ENCODE measurements at places on chromosomes 3 and 15.
A peak's percentile ranks its signal among the peaks of the same experiment; 100 is the strongest.

GRCh38 chr3:146247911-146248310 is 3.0 kb downstream of the PLSCR4 start:
- DNase-seq: no peak

DNA sequence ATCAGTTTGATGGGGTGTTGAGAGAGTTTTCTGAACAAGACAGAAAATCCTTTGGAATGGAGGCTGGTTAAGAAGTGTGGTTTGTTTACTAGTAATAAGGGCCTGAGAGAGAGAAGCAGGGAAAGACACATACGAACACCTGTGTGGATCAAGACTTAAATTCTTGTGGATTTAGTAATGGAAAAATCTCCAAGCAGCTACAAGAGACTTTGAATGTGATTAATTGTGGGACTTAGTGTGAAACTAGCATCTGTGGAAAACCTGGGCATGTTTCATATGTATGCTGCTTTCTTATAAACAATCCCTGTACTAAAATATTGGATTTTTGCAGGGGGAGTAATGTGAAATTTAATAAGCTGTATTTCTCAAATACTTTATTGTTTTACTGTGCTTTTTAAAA is 399.1 kb downstream of the SI start:
- no peak for DNase-seq

DNA sequence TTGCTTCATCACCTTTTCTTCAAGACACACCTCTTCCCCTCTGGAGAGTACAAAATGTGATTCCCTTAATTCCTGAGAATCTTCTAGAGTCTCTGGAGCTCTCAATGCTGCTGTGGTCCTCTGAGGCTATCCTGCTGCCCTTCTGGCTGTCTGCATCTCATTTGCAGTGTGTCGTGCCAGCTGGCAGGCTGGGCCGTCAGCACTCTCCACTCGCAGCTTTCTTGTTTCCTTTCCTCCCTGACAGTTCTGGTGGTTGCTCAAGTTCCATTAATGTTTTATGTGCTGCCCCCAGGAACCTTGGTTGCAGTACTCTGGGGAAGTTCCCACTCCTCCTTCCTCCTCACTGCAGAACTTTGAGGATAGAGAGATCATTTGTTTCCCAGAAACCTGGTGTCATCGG is 210.8 kb upstream of the ROPN1 start:
- DNase-seq: no peak

- DNase-seq: no peak
These were observed 75.0 kb downstream of the MAGEF1 start for GRCh38 chr3:184636741-184637316.

DNA sequence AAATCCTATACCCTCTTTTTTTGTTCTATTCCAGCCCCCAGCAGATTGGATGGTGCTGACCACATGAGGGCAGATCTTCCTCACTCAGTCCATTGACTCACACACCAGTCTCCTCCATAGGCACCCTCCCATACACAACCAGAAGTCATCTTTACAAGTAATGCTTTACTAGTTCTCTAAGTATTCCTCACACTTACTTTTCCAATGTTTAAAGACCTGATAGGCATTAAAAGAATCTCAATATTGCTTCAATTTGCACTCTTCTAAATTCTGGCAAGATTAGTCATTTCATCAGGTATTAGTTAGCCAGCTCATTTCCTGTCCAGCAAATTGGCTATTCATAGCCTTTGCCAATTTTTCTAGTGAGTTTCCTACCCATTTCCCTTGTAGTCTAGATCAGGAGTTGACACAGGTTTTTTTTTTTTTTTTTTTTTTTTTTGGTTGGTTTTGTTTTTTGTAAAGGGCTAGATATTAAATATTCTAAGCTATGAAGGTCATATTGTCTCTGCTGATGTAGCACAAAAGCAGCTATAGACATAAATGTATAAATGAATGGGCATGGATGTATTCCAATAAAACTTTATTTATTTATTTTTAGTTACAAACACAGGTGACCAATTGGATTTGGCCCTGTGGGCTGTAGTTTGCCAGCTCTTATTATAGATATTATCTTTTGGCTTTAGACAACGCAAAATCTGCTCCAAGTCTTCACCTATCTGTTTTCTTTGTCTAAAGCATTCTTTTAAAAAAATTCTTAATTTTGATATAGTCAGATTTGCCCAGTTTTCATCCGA is 76.1 kb downstream of the ABHD5 start:
- no peak for DNase-seq

DNA sequence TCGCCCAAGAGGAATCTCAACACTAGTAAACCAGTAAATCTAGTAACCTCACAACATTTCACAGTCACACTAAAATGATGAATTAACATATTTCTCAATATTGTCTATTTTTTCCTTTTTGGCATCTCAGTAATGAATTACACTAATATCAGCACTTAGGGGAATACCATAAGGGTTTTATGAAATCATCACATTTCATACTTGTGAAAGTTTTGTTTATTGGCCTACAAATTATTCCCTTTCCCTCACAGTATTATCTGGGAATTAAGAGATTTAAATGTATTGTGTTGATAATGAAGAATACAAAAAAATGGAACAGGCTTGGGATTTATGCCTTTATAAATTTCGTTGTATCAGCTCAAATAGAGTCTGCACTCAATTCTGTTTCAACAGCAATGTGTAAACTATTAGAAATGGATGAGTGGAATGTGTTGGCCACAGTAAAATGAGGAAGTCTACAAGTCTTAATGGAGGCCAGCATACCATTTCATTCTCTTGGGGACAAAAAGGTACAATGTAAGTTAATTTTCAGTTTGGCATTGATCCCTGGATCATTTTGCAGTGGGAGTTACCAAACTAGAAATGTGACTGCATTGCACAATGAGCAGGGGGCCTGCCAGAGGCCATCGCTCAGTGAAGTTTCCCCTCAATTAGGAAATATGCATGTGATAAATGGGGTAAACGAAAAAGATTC is 195.4 kb downstream of the FMN1 start:
- no peak for DNase-seq

DNA sequence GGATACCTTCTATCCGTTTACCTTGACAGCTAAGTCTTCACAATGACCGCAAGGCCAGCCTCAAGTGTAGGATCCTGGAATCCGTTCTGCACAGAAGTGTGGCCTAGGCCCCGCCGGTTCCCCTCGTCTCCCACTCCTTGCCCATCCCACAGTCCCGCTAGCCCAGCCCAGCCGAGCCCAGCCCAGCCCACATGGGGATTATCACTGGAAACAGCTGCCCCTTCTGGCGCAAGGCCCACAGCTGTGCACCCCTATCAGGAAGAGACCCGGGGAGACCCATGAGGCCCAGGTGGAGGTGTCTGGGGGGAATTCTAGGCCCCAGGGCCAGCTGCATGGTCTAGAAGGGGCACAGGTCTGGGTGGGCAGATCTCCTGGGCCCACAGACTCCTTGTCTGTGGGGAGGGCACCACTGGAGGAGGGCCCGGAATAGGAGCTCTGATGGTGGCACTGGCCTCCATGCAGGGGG is 27.9 kb upstream of the KLF13 start:
- DNase-seq: no peak

DNA sequence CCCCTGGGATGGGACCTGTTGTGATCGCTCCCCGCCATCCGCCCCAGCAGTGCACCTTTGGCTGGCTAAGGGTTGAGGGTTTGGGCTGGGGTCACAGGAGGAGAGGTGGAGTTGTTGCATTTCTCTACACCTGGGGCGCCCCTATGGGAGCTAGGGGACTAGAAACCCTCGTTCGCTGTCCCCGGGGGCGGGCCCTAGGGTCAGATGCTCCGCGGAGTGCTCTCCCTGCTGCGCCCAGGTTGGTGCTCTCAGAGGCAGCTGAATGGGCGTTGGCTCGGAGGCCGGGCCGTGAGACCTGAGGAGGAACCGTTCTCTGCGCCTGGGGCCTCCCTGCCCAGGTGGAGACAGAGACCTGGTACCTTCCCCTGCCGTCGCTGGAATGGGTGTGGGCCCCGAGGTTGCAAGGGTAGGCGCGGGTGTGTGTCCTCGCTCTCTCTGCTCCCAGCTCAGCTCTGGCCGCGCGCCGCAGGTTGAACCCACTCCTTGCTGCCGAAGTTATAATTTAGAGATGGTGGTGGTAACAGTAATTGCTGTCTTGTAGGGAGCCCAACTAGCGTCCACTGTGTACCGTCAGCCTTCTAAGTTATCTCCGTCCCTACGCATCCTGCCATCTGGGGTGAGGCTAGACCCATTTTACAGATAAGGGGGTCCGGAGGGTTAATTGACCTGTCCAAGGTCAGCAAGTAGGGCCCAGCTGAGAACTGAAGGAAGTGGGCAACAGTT is 965 bp downstream of the FLNB start:
- DNase-seq: peak; percentile 61

DNA sequence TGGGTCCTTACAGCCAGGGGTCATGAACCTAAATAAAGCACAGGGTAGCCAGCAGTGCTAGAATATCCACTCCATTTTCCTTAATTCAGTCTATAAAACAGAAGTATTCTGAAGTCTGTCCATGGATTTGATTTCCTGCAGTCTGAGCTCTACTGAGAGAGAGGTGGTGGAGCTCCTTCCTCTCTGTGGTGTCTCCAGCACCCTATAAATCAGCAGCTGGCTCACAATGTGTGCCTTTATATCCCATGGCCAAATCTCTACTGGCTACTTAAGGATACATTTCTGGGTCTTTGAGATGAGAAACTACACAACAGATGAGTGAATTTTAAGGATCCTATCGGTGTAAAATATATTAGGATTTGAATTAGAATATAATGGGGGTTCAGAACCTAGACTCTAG is 339.9 kb upstream of the RBMS3 start:
- no peak for DNase-seq

- no peak for DNase-seq
These were observed 52.0 kb downstream of the MAGEF1 start for GRCh38 chr3:184659797-184660301.

GRCh38 chr15:77497942-77498361 is 77.3 kb downstream of the HMG20A start:
- DNase-seq: no peak

DNA sequence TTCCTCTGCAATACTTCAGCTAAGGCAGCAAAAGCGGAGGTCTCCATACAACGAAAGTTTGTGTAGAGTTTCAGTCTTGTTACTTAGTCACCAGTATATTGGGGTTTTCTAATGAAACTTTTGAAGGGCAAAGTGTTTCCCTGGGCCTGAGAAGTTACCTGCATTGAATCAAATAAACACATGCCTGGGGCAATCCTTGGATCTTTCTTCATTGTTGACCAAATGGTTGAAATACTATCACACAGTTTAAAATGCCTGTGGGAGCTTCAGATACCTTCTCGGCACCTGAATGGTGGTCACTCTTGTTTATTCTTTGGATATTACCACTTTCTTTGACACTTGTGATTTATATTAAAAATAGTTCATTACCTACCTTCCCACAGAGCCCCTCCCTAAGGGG is 988 bp upstream of the CHSY1 start:
- no peak for DNase-seq

- DNase-seq: no peak
These were observed 119.0 kb downstream of the AKAP13 start for GRCh38 chr15:85499371-85499887.

DNA sequence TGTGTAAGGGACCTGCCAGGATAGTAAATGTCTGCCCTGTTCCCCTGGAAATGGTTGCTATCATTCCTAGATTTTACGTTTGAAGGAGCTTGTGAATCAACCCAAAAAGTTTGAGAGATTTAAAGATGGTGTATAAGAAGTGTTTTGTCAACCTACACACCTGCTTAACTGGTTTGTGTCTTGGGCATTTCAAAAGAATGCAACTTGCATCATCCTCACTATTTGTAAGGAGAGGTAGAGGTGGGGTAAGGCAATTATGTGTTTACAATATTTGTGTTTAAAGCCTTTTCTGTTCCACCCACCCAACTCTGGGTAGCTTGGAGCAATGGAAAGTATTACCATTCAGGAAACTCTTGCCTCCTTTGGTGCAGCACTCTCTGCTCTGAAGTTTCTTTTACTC is 314.2 kb upstream of the RARB start:
- no peak for DNase-seq

- no peak for DNase-seq
These were observed 19.9 kb upstream of the SCN10A start for GRCh38 chr3:38835939-38836338.

DNA sequence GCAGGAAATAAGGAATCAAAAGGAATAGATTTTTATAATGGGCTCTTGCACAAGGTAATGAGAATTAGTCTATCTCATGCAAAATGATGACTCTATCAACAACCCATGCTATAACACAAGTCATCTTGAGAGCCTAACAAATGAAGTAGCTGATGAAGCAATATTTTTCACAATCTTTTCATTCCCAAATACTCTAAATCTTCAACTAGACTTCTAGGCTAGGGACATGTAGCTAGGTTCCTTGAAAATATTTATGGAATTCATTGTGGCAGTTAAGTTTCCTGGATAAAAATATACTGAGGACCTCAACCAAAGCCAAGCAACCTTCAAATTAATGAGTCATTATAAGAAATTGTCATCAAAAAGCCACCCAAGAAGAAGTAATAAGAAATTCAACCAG is 55.4 kb downstream of the DCBLD2 start:
- no peak for DNase-seq

- no peak for DNase-seq
These were observed 406.2 kb downstream of the LSAMP start for GRCh38 chr3:116038968-116039650.

DNA sequence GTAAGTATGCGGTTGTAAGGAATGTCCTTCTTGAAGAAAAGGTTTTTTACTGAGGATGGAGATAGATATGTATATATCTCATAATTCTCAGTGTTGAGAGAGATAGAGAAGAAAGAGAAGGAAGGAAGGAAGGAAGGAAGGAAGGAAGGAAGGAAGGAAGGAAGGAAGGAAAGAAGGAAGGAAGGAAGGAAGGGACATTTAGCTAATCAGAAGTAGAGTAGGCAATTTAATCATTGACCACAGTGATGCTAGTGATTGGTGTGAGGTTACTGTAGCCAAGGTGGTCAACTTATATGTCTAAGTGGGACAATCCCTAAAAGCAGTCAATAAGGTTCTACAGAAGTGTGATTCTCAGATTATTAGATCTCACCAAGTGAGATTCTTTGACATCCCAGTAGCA is 751.8 kb upstream of the CBLB start:
- no peak for DNase-seq

DNA sequence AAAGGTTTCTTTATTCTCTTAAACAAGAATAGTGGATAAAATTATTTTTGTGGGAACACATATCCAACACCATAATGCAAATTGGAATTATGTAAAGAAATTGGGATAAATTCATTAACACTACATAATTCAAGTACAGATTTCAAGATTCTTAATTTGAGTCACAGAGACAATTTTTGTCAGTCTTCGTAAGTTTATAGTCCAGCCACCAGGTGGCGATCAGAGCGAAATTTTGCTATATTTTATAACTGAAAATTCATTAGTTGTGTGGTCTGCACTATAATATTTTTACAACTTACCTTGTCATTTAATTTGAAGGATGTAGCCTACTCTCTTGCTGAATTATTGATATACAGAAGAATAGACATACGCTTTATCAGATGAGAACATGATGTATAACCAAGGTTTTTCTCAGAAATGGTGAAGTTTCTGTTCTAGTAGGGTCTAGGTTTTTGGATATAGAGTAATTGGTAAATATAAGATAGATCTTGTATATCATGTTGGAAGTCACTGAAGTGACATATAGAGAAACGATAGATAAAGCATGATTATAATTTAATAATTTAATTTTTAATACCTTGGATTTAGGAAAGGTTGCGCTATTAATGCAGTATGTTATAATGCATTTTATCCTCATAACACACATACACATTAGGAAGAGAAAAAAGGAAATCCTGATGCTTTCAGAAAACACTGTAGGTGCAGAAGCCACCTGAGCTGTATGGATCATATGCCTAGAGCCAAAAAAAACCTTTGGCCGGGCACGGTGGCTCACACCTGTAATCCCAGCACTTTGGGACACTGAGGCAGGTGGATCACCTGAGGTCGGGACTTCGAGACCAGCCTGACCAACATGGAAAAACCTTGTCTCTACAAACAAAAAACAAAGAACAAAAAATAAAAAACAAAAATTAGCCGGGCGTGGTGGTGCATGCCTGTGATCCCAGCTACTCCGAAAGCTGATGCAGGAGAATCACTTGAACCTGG is 31.7 kb downstream of the PLSCR4 start:
- peak; percentile 37 for DNase-seq
